ENCODE measurements at places on chromosomes 6 and 20.

GRCh38 chr6:11734861-11735613 lies 43.6 kb downstream of the ADTRP start:
- no peak for DNase-seq

GRCh38 chr6:36392621-36393020 lies 5.2 kb upstream of the ETV7 start:
- DNase-seq = no peak

GRCh38 chr20:21219686-21220085 lies 83.4 kb upstream of the XRN2 start:
- DNase-seq = no peak

DNA sequence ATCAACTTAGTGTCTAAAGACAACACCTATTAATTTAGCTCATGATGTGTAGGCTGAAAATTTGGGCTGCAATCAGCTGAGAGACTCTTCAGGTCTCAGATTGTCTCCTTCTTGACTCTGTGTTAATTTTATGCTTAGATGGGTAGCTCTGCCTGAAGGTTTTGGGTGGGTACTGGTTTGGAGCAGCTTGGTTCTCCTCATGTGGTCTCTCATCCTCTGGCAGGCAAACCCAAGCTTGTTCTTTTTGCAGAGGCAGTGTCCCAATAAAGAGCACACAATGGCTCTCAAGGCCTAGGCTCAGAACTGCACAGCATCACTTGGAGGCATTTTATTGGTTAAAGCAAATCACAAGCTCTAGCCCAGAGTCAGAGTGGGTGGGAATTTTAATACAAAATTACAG lies 280.6 kb downstream of the BTBD3 start:
- no peak for DNase-seq

GRCh38 chr6:113909224-113909856 lies 52.2 kb downstream of the MARCKS start:
- DNase-seq = no peak

DNA sequence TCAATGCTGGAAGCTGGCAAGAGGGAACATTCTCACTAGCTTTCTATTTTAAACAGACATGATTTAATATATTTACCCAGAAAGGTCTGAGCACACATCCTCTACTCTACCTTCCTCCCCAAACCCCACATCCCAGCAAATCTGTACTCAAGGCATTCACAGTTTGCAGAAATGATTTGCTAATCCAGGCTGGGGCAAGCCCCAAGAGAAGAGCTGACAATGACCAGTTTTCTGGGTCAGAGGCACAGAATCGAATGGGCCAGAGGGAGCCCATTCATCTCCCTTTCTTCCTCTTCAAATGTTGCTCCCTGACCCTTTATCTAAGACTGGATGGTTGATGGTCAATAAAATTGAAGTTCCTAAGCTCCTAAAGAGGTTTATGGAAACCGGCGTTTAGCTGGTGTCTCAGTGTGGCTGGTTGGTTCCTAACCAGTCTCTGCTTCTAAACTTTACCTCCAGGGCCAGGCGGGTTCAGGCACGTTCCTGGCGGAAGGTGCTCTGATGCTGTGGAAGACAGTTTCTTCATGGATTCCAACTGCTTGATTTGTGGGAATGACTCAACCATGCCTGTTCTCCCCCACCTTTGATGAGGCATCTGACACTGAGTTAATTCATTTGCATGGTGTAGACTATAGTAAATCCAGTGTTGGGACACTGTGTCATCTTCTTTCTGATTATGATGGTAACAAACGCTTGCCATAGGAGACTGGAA lies 96.4 kb upstream of the IYD start:
- no peak for DNase-seq

DNA sequence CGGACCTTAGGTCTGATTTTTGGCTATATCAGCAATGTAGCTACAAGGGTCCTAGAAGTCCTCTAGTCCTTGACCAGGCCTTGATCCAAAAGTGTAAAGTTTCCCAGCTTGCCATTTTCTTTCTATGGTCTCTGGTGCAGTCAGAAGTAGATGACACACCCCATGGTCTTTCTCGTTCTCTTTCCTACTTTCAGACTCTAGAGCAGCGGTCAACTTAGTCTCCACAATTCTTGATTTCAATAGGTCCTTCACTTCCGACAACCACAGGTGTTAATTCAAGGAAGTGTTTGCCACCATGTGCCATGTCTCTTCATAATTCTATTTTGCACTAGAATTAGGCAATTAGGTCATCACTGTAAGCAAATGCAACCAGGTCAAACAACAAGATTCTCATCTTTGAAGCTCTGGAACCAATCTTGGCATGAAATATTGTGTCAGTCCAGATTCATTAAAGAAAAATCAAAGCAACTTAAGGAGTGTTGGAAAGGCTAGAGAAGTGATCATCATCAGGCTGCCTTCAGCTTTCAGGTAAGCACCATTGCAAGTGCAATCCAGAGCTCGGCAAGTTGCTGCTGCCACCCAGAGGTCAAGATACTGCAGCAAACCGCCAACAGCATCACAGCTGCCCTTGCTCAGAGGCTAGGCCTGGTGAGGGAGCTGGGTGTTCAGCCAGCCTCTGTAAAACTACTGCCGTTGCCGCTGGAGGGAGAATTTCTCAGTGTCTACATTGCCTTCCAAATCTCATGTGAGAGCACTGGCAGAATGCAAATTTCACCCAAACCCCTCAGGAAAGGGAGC lies 5.6 kb upstream of the SYNE1 start:
- no peak for DNase-seq

DNA sequence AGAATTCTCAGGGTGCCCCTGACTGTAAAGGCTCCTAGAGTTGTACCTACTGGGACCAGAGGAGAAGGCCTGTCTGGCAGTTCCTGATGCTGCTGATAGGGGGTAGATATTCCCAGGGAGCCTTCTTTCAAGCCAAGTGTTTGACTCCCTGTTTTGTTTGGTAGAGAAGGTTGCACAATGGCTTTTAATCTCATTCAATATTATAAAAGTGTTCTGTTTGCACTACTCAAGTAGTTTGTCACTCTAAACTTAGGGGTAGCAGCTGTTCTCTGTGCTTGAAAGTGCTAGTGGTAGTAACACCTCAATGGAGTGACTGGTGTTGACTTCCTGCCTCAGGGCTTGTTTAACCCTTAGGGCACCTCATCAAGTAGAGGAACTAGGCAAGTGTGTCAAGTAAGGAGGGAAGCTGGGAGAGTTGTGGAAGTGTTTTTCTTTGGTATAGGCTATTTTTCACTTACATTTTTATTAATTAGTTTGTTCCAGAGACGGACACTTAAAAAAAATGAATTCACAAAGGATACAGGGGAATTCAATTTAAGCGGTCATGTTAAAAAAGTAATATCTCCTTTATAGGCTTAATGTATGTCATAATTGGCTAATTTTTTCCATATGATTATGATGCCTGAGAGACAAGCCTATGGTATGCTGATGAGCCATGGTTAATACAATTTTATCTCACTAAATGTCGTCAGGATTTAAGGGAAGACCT lies 38.1 kb downstream of the BICRAL start:
- no peak for DNase-seq

DNA sequence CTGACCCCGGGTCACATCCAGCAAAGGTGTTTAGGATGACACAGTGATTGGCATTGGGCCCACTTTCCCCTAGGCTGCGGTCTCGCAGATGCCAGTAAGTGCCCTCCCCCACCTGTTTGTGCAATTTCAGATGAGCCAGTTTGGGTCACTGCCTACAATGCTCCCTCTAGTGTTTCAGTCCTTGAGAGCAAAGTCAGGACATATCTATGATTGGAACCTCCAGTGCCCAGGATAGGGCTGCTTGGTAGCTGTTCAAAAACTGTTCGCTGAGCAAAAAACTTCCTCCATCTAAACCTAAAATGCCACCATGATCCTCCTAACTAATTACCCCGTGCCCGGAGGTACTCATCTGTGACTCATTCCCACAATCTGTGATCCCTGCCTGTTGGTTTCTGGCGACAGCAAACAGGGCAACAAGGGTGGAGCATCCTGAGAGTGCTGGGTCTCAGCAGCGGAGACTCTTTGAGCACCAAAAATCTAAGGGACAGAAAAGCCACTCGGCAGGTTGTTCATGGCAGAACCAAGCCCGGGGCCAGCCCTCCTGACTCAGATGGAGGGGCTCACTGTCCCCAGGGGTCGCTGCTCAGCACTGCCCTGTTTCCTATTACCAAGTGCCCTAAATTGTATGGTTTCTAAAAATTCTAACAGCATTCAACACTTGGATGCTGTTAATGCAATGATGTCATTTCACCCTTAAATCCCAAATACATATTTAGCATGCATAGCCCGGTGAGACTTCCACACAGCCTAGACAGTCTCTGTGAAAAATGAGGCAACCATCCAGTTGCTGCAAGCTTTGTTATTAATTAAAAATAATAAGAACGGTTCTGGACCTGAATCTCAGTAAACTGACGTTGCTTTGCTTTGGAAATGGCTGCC lies 5.0 kb downstream of the VSX1 start:
- DNase-seq = no peak

GRCh38 chr6:144353871-144354314 lies 68.8 kb downstream of the UTRN start:
- no peak for DNase-seq

DNA sequence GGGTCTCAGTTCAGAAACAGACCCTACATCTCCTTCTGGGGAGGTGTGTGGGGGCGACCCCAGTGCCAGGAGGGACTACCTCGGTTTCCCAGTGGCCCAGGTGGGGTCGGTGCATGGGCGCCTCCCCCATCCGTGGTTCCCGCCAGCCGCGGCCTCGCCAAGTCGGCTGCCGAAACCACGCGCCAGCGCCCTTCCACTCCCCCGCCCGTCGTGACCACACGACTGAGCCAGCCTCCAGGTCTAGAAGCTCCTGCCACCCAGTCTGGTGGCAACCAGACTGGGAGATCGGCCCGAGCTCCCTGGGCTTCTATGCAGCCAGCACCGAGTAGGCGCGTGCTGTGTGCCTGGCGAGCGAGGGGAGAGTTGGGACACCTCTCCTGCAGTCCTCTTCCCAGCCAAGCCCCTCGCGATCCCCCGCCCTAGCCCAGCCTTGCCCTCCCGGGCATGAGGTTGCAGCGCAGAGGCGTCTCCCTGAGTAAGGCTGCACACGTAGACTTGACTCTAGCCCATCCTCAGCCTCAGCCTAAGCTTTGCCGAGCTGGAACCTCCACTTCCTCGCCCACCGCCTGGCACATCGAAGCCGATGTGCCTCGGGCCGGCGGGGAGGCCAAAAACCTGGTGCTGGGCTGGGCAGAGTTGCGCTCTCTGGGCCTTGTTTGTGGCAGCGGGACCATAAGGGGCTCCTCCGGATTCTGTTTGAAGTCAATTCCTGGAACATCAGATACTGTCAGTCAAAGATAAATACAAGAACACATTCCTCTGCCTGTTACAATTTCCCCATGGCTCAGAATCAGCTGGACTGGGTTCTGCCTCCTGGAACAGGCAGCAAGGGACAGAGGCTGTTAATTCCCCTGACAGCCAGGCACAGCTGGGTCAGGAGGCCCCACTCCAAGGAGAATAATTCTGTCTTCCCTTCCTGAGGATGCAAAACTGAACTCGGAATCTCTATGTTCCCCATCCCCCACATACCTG lies 1.5 kb upstream of the CPNE5 start:
- DNase-seq = no peak

GRCh38 chr6:103797738-103798137 lies 1062.0 kb downstream of the HACE1 start:
- DNase-seq = no peak

DNA sequence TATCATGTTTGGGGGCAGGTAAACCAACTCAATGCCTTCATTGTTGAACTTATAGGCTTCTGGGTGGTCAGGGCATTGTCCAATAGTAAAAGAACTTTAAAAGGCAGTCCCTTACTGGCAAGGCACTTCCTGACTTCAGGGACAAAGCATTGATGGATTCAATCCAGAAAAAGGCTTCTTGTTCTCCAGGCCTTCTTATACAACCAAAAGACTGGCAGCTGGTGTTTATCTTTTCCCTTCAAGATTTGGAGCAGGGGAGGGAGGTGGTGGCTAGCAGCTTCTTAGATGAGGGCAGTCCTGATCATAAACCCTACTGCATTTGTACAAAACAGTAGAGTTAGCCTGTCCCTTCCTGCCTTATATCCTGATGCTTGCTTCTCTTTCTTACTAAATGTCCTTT lies 57.5 kb downstream of the NCOA3 start:
- no peak for DNase-seq

DNA sequence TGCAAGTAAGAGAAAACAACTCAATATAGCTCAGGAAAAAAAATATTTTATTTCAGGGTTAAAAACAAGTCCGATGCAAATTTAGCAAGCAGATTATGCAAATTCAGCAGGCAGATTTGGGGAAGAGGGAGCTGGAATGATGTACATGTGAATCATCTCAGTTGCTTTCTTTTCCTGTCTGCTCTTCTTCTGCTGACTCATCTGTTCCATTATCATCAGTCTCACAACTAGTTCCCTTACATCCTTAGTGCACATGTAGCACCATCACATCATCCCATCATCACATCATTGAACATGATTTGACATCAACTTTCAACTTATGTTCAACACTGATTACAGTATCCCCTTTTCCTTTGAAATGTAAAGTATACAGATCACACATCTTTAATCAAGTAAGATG lies 11.5 kb upstream of the DEFB113 start:
- DNase-seq = no peak
